ENCODE measurements at places on chromosomes 1 and 21. TPM values are rescaled to one million over a fixed set of nuclear protein-coding genes. Genes with fewer than 3 reads are reported as not detected.

Gene GSTM5
- not detected for total RNA-seq

Gene HAO2
- total RNA-seq = not detected

DNA sequence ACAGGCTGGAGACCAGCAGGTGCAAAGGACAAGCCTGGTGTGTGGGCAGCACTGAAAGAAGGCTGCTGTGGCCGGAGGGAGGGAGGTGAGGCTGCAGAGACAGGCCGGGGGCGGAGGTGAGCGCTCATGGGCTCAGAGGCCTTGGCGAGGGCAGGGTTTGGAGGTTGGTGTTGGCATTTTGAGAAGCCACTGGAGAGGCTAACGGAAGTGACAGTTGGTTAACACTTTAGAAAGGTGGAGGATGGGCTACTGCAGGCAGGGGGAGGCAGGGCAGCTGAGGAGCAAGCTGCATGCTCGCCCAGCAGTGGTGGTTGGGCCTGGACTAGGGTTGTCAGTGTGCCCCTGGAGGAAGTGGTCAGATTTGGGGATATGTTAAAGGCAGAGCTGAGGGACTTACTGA lies 37.5 kb downstream of the QSOX1 start:
- no peaks in the 10 kb centered on the region for H3K4me1 ChIP-seq
- H3K4me3 ChIP-seq = no peak overlapping the region
- H3K36me3 ChIP-seq = peaks cover 26% of the 10 kb centered on the region
- H3K27me3 ChIP-seq = no peaks in the 10 kb centered on the region

DNA sequence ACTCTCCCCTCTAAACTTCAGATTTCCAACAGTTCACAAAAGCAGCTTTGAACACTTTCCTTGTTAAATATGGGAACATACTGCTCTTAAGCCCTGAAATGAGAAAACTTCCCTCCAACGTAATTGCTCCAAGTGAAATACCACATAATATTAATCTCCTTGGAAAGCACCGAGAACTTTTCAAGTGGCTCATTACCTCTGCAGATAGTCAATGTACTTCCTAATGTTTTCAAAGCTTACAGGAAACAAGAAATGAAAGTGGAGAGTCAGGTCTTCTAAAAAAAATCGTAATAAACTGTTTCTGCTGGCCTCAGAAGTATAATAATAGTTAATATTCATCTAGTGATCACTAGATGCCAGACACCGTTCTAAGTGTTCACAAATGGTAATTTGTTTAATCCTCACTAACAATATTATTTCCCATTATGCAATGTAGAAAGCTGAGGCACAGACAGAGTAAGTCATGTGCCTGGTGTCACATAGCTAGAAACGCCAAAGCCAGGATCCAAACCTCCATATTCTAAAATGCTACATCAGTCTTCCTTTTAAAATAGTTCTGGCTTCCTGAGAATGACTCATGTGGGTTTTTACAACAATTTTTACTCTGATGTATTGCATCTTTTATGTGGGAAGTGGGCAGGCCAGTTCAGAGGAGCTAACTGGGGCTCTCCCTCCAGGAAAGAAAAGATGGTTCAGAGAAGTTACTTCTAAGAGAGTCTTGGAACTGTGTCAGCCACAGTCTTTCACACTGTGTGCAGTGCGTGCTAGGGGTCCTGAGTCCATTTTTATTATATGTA lies 177.2 kb downstream of the PLPPR4 start:
- H3K27ac ChIP-seq = no peak overlapping the region
- DNase-seq = no peak
- no peak overlapping the region for H3K4me3 ChIP-seq

- H3K27ac ChIP-seq = no peak within 1 kb of the TSS
- peaks cover 10% of the 10 kb centered on the region for H3K4me1 ChIP-seq
- DNase-seq = no peak
- H3K27me3 ChIP-seq = no peaks in the 10 kb centered on the region
- no peaks in the 10 kb centered on the region for H3K36me3 ChIP-seq
- no peak within 1 kb of the TSS for H3K4me3 ChIP-seq
Observed at GRCh38 chr1:26353976-26354820, at the start of gene CRYBG2. Gene CRYBG2 (minus strand): TSS chr1:26354130. CDS start chr1:26346657, 7,473 bp downstream.

Data from CD4-positive, CD25-positive, alpha-beta regulatory T cell (primary cell).